CD8-positive, alpha-beta T cell (primary cell): ENCODE measurements at places on chromosomes 12 and 14.

DNA sequence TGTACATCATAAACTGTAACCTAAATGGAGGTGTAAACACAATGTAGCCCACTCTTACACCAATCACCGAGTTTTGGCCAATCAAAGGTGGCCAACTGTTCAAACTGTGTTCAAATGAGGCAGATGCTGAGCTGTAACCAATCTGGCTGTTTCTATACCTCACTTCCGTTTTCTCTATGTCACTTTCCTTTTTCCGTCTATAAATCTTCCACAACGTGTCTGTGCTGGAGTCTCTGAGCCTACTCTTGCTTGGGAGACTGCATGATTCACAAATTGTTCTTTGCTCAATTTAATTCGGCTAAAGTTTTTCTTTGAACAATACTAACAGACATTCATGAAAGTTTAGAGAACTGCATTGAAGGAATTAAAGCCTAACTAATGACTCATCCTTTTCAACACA, 547.1 kb upstream of the USP15 start:
- no peak for DNase-seq

GRCh38 chr12:116276652-116277466, 634 bp downstream of the MED13L start:
- DNase-seq: peak; percentile 76

DNA sequence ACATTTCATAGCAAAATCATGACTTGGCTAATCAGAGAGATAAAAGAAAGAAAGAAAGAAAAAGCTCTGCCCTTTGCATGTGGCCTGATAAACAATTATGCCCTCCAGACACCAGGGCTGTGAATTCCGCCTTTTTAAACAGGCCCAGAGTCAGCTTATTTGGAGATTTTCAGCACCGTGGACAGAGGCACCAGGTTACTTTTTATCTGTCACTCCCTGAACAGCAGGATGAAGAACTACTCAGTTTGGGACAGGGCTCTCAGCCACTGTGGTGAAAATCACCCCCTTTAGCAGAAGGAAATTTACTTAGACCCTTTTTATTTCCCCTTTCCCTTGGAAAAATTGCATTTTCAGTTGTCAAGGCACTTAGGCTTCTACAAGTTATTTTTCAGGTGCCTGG, 359.9 kb downstream of the NRXN3 start:
- DNase-seq: peak; percentile 2

DNA sequence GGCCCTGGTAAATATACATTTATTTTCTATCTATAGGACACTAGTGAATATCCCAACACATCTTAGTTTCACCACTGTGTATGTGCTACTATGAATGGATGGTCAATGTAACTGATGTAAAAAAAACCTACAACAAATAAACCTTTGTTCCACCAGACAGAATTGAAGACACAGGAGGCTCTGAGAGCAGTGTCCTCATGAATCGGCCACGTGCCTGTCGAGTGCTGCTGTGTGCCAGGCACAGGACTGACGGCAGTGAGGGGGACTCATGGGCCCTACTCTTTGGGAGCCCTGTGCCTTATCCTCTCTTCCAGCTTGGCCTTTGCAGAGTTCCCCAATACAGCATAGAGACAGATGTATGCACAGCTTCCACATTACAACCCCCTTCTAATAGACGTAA, 18.2 kb downstream of the CINP start:
- no peak for DNase-seq

GRCh38 chr12:4106621-4107020, 166.9 kb upstream of the CCND2 start:
- peak; percentile 33 for DNase-seq

DNA sequence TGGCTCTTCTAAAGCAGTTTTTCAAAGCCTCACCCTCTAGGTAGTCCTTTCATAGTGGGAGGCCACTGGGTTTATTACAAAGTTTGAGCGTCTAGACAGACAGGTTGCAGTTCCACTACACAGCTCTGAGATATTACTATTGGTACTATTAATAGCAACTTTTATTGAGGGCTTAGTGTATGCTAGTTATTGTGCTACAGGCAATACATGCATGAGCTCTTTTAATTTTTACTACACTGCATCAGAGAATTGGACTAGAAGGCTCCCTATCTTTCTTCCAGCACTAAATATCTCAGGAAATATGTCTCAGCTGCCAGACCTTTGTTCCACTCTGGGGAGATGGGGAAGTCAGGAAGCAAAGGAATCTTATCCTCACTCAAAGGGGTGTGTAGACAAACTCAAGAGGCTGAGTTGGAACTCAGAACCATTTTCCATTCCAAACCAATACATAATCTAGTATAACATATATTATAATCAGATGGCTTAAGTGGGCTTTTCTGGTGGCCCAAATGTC, 161.8 kb upstream of the SLC38A2 start:
- DNase-seq: no peak

GRCh38 chr12:27472604-27473003, 26.1 kb downstream of the SMCO2 start:
- no peak for DNase-seq

GRCh38 chr12:48687592-48687991, 5.6 kb upstream of the KANSL2 start:
- no peak for DNase-seq

DNA sequence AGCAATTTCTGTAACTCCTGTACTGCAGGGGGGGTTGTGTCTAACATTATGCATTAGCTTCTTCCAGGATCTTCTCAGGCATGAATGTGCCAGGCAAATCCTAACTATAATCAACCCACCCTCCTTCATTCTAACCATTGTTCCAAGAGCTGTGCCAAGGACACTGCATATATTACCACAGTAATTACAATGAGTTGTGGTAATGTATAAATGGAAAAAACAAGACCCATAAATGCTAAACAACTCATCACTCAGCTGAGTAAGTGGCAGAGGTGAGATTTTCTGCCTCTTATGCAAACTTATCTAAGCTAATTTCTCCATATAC, 80.6 kb downstream of the PRKD1 start:
- DNase-seq: no peak

DNA sequence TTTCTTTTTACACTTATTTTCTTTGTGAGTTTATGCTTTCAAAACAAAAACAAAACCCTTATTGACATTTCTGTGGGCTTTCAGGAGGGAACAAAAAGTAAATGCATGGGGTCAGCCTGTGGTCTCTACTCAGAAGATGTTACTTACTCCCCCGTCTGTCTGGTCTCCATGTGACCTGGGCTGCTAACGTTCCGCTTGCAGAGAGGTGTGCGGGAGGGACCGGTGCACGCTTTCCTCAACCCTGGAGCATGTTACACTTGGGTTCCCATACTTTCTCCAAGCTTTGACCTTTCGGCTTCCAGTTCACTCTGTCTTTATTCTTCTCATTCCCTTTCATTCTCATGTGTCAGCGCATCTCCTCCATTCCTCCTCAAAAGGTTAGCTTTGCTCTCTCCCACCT, 36.5 kb downstream of the ZC3H14 start:
- no peak for DNase-seq
